ENCODE measurements at places on chromosomes 1 and 21.

DNA sequence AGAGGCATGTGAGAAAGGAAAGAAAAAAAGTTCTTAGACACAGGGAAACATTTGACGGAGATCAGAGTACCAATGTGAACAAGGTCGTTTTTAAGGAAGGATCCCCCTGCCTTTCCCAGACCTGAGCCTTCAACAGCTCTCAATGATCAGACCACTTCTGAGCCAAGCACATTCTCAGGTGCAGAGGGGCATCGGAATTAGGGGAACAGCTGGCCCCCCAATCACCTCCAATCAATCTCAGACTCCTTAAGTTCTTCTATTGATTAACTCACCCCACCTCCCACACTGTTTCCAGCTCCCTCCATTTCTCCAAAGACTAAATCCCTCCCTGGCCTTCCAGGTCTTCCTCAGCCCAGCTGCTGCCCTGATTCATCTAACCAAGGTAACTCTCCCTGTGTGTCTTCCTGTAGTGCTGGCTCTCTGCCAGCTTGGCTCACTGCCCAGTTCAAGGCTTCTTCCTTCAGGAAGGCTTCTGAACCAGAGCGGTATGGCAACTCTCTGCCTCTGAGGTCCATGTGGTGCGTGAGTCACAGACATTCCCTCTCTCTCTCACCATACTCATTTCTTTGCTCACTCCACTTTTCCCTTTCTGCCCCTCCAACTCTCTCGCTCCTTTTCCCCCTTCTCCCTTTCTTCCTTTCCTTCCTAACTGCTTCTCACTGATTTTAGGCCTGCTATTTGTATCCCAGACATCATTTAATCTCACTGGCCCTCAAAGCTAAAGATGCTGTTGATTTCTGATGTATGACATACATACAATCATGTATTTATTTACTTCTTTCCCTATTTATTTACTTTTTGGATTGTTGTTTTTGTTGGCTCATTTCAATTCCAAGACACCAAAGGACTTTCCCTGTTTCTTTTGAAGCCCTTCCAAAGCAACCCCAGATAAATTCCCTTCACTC is 18.1 kb downstream of the CFAP45 start:
- DNase-seq = peak; percentile 98

DNA sequence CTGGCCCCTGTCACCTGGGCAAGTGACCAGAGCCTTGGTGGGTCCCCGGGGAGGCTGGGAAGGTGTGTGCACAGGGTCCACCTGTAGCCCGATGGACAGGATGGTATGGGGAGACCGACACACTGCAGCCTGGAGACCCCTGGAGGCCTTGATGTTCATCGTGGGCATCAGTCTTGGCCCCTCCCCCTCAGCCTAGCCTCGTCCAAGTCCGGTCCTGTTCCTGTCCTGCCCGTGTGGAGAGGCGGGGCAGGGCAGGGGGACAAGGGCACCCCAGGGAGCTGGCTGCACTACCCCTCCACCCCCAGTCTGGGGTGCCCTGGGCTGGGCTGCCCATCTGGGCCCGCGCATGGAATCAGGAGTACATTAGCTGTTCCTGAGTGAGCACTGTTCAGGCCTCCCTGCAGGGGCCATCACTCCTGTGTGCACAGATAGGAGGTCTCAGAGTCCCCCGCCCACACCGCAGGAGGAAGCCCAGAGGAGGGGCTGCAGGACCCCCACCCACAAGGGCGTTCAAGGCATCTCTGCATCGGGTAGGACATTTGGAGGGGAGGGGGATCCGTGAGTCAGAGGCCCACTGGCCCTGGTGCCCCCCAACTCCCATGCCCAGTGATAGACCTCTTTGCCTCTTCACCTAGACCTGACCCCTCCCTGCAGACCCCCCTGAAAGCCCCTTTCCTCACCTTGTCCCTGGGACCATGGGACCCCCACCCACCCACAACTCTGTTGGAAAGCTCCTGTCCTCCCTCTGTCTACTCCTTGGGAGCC is 63.2 kb downstream of the WNT9A start:
- DNase-seq = no peak

DNA sequence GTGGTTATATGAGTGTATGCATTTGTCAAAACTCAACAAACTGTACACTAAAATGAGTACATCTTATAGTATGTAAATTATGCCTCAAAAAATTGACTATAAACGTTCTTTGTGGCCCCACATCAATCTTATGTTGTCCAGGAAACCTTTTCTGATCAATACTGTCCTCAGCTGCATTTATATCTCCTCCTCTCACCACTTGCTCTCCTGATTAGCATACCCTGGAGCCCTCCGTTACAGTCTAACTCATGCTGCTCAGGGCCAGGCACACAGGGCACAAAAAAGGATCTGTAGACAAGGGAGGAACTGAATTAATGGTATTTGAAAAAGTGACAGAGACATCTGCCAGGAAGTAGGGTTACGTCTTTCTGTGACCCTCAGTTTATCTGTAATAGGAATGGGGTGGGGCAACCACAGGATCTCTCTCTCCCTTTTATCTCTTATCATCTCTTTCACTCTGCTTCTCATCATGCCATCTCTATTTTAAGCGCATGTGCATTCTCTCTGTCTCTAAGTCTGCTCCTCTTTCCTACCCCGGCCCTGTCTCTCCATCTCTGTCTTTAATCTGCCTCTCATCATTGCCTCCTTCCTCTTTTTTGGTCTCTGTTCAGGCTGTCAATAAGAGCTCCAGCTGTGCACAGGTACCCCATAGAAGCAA is 7.0 kb upstream of the TAL1 start:
- no peak for DNase-seq

GRCh38 chr1:228088586-228089498 is 6.3 kb downstream of the ARF1 start:
- no peak for DNase-seq

DNA sequence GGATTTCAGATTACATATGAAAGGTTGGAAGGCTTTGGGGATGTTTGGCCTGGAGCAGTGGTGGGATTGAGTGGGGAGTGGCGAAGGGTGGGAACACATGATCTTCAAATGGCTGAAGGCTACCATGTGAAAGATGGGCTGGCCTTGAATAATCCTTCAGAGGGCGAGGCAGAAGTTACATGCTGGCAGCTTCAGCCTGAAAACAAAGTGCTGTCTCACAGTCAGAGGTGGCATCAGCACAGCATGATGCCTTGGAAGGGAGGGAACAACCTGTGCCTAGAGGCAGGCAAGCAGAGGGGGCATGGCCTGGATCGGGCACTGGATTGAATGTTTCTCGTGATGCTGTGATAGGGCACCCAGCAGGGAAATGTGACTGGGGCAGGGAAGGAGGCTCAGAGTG is 130.8 kb downstream of the BEND5 start:
- DNase-seq = no peak

GRCh38 chr1:29593601-29594382 is 357.5 kb downstream of the PTPRU start:
- DNase-seq = no peak

GRCh38 chr1:194903524-194903923 is 1704.7 kb downstream of the KCNT2 start:
- no peak for DNase-seq

- DNase-seq = no peak
These were observed 184.4 kb downstream of the COQ8A start for GRCh38 chr1:227124473-227124872.

DNA sequence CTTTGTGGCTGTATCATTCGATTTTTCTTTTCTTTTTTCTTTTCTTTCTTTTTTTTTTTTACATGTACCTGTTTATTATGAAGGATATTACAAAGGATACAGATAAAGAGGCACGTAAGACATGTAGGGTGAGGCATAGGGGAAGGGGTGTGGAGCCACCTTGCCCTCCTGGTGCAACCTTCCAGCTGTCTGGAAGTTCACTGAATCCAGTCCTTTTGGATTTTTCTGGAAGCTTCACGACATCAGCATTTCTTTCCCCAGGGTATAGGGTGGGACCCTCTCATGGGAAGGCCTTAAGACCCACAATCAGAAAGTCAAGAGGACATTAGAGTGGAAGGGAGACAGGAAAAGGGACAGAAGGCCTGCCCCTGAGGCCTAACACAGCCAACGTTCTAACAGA is 30.1 kb upstream of the TGFBR3 start:
- DNase-seq = no peak

GRCh38 chr21:39269620-39270019 is 43.8 kb downstream of the BRWD1 start:
- DNase-seq = no peak

DNA sequence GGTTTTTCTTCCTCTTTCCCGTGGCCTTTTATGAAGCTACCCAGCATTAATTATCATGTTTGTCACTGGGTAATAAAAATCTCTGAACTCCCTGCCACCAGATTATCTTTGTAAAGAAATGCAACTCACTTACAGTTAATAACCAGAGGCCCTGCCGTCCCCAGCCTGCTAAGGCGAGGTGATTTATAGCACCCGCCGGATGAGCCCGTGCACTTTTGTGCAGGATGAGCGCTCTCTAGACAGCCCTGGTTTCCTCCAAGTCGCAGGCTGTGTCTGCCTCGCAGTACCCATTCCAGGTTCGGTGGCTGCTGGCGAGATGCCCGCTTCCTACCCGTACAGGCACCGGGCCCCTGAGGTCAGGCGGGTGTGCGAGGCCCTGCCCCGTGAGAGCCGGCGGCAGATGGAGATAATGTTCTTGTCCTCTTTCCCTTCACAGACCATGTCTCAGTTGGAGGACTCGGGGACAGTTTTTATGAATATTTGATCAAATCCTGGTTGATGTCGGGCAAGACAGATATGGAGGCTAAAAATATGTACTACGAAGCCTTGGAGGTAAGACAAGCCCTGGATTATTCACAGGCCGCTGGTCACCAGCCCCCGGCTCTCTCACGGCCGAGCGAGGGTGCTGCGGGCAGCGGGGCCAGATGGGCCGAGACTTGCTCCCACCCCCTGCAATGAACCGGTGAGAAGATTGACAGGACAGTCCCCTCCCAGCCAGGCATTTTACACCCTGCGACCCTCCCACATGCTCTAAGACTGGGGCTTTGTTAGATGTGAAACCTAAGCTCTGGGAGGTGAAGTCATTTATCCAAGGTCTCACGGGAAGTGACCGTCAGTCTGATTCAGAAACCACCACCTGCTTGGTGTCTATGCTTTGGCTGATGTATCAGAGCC is 28.5 kb upstream of the SELENON start:
- DNase-seq = no peak

GRCh38 chr1:177441281-177441680 is 270.5 kb downstream of the BRINP2 start:
- DNase-seq = no peak

DNA sequence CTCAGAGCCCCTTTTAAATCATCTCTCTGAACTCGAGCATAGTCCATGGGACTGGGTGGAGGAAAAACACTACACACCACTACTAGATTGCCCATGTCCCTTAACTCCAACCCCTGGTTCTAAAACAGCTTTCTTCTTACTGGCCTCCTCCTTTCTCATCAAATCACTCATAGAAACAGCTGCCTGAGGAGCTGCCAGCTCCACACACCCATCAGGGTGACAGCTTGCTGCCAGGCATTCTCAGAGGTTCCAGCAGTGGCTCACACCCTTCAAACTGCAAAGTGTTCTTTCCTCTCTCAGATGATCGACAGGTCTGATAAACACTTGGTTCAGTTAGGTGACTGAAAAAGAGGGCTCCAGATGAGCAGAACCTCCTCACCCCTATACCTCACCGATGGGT is 543.0 kb upstream of the PLXNA2 start:
- no peak for DNase-seq

DNA sequence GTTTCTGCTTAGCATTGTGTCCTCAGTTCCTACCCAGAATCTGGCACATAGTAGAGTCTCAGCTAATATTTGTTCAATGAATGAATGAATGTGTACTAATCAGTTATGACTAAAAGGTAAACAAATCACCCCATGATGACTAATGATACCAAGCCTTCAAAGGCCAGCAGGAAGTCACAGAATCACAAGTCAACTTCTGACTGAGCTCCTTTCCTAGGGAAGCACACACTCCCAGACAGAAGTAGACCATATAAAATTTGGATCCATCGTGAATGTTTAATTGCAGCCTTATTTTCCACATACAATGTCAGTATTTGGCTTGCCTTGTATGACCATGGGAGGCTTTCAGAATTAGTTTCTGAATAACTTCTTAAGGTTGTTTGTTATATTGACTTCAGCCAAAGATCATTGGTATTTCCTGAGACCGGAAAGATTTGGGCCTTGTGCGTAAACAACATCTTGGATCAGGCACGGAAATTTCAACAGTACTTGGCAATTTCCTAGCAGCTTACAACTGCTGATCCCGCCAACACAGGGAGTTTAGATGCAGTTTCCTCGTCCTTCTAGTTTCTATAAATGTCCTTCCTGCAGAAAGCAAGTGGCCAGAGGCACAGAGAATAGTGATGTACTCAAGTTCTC is 185.9 kb upstream of the ATP1B1 start:
- no peak for DNase-seq

DNA sequence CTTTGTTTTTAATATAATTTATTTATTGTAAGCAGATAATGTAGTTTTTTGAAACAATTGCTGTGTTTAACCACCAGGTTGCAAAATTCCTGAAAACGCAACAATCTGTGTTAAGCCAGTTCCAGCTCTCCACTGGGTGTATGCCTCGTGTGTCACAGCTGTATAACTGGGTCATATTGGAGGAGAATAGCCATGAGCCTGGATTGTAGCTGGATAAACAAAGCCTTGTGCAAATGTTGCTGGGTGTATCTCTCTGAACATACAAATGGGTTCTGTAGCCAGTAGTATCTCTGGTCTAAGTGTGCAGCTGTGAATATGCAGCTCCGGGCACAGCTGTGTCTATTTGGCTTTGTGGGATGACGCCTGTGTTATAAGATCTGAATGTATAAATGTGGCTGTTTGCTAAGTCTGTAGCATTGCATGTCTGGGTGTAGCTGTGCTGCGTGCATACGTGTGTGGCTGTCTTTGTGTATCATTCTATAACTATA is 2.8 kb downstream of the TCEA3 start:
- peak; percentile 20 for DNase-seq

- no peak for DNase-seq
These were observed 58.5 kb upstream of the SH3GLB1 start for GRCh38 chr1:86645851-86646250.

GRCh38 chr1:117433943-117434342 is 66.7 kb downstream of the MAN1A2 start:
- no peak for DNase-seq

- no peak for DNase-seq
These were observed 33.9 kb upstream of the TSNAX start for GRCh38 chr1:231494439-231495110.

- DNase-seq = no peak
These were observed 62.5 kb downstream of the OSBPL9 start for GRCh38 chr1:51679435-51679834.

GRCh38 chr1:121587777-121588176 is 403.0 kb downstream of the SRGAP2C start:
- DNase-seq = peak; percentile 72

DNA sequence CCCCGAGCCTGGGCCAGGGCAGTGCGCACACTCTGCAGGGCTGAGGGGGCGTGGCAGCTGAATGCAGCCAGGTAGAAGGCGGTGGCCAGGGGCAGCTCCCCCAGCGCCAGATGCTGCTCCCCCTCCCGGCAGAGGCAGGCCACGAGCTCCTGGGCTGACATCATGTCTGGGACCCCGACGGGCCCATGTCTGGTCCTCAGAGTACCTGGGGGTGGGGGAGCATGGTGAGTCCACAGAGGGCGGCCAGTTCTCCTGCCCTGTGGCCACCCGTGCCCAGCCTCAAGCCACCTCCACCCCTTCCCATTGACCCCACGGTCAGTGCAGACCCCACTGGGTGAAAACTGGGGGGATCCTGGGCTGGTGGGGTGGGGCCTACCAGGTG is 838 bp downstream of the TTC34 start:
- DNase-seq = no peak
